Kidney epithelial cell (primary cell): ENCODE measurements at places on chromosomes 5 and 9. TPM values are rescaled to one million over a fixed set of nuclear protein-coding genes. Genes with fewer than 3 reads are reported as not detected.

DMRTA1 gene
- total RNA-seq: 0.92 and 1.1 TPM in 2 replicates

IFNA17 gene
- not detected in 2 replicates for total RNA-seq

DNA sequence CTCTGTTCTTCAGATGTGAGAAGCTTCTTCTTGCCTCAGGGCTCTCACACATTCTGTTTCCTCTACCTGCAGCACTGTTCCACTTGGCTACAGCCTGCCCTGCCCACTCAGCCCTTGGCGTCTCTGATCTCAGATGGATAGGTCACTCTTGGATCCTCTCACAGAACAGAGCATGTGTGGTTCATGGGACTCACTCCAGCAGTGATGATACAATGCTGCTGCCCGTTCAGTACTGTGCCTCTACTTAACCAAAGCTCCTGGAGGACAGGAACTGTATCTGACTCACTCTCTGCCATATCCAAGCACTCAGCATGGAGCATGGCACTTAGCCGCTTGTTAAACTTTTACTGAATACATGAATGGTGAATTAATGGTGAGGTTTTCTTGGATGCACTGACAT lies 3.4 kb upstream of the SPINK4 start:
- DNase-seq: no peak

- DNase-seq: no peak
Measured at GRCh38 chr5:142852416-142853198, 82.4 kb downstream of the ARHGAP26 start.

LRRC19 gene
- total RNA-seq: under 0.01 TPM in 1 of 2 replicates, not detected in the other

- DNase-seq: no peak
Measured at GRCh38 chr9:38435521-38435920, 11.3 kb upstream of the IGFBPL1 start.

C9orf50 gene
- not detected in 2 replicates for total RNA-seq

DNA sequence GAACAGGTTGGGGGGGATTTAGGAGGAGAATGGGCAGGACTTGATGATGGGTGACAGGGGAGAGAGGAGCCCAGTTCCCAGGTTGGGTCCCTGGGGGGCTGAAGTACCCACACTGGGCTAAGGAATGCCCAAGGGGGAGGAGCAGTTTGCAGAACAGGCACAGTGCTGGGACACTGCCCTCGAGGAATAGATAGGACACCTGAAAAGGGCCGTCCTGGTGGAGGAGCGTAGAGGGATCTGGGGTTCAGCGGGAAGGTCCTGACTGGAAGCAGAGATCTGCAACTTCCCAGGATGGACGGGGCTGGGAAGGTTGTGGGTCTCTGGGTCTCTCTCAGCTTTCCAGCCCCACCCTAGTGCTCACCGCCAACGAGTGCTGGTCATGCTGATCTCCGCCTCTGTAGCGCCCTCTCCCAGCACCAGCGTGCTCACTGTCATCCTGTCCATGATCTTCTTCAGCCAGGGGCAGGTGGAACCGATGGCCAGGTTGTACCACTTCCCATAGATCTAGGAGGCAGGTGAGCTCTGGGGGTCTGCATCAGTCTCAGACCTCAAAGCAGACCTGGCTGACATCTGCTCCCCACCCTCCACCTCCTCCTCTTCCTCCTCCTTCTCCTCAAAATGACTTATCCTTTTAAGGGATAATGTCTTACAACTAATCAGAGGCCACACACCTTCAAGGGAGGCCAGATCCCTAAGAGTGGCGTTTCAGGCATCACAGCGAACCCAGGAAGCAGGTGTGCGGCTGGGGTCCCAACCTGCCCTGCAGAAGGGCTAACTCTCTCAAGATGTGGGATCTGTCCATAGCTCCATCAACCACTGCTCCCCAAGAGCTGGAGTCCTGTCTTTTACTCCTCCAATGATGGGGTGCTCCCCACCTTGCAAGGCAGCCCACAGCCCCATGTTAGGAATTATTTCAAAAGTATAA lies 1.6 kb downstream of the AMBP start:
- no peak for DNase-seq

DBH gene
- total RNA-seq: not detected in 2 replicates

GRCh38 chr5:141706121-141706520 lies 24.1 kb upstream of the ARAP3 start:
- DNase-seq: no peak

DNA sequence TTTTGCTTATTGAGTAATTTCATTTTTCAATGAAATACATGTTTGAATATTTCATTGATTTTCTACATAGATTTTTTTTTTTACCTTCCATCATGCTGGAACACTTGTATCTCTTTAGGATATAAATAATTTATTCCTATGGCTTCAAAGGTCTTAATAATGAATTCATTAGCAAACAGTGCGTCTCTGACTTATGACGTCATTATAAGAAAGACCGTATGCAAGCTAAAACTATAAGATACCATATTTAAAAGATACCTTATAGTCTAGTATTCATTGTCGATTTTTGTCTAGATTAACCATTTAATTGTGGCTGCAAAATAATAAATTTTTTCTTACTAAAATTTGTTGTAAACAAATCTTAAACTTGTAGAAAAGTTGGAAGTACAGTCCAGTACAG lies 187.7 kb upstream of the CHD1 start:
- DNase-seq: no peak

CSNK1A1 gene
- 250 and 270 TPM in 2 replicates for total RNA-seq

SPATA31D4 gene
- not detected in 2 replicates for total RNA-seq

DNA sequence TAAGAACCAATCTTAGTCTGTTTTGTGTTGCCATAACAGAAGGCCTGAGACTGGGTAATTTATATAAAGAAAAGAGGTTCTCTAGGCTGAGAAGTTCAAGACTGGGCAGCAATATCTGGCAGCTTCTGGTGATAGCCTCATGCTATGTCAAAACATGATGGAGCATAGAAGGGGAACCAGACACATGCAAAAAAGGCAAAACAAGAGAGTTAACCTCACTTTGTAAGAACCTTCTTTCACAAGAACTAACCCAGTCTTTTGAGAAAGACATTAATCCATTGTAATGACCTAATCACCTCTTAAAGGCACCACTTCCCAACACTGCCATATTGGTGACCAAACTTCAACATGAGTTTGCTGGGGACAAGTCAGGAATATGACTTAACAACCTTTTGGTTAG lies 37.3 kb downstream of the FSD1L start:
- DNase-seq: no peak

DNA sequence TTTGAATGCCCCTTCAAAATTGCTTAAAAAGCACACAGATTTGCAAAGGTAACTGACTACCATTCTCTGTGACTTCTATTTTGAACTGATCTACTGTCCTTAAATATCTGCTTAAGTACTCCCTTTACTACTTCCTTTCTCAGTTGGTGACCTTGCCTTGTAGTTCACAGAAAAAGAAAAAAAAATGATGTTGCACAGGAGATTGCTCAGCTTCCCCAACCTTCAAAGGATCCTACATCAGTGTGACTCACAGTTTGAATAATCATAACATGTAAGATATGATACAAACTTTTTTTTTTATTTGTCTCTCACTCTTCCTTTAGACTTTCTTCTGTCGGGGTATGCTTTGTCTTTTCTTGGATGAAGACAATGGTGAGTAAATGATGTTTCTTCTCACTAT lies 1029.6 kb downstream of the CDH12 start:
- no peak for DNase-seq

DNA sequence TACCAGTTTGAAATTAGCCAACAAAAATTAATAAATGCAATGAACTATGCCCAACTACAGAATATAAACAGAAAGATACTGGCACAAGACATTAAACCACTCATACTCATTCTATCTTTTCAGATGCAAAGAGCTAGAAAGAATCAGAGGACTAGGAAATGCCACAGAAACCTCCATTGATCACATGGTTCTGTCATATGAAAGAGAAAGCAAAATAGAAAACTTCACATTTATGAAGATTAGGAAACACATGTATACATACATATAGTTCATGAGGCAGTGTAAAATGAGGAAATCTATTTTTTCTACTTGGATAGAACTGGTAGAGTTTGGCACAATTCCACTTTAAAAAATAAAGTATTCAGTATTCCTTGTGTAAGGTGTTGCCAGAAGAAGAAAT lies 275.1 kb upstream of the PTGER4 start:
- DNase-seq: no peak

GRCh38 chr9:100473276-100474081 lies 530 bp downstream of the TMEFF1 start:
- DNase-seq: no peak

GRCh38 chr5:107565791-107566767 lies 104.7 kb downstream of the EFNA5 start:
- no peak for DNase-seq

GRCh38 chr5:171801-172331 lies 19.4 kb upstream of the LRRC14B start:
- DNase-seq: no peak

FGF10 gene
- 0.08 TPM in 1 of 2 replicates, not detected in the other for total RNA-seq

GRCh38 chr5:864492-865167 lies 13.8 kb upstream of the ZDHHC11 start:
- DNase-seq: no peak

GRCh38 chr5:133354323-133355185 lies 257.8 kb downstream of the FSTL4 start:
- DNase-seq: no peak

CDH18 gene
- 0.21 TPM in 1 of 2 replicates, not detected in the other for total RNA-seq

GRCh38 chr5:151086192-151086869 lies 5.5 kb upstream of the TNIP1 start:
- DNase-seq: no peak

ADRA1B gene
- total RNA-seq: 2.2 and 2.9 TPM in 2 replicates

DNA sequence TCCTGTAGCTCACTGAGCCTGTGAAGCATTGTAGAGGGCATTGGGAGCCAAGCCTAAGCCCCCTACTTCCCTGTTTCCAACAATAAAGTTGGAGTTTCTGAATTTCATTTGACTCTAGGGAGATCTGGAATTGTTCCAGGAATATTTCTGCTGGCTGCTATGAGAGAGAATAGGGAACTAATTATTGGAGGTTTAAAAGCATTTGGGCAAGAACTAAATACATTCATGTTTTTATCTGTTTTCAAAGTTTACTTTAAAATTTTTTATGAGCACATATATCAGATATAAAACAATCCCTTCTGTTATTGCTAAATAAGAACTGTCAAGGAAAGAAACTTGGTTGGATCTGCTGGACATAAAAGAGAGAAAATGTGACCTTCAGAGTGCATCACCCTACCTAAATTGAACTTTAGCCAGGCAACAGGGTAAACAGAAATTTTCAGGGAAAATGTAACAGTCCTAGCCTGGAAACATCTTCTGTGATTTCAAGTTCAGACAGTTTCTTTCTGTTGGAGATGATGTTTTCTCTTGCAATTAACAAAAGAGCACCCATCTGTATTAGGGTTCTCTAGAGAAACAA lies 19.3 kb upstream of the LECT2 start:
- DNase-seq: no peak

DNA sequence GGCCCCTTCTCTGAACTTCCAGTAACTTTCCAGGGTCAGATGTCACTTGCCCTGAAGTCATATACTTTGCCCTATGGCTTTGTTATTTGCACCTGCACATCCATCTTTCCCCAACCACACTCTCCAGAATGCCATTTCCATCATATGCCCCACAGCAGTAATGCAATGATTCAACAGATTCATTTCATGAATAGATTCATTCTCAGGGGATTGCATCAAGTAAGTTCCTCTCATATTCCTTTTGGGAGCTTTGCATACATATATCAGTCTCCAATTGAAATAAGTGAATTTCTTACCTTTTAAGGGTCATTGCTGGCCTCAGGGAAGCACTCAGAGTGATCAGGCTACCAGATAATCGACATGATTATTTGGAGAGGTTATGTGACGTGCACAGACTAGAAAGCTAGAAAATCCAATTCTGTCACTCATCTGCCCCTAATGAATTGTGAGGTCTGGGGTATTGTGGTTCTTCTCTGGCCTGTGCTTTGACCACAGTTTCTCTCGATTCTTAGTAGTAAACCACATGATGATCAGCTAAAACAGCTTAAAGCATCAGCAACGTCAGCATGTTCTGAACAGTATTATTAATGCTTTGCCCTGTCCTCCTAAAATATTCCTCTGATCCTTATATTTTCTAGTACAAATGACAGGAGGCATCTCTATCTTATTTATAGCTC lies 179.9 kb downstream of the ATPSCKMT start:
- no peak for DNase-seq

- no peak for DNase-seq
Measured at GRCh38 chr5:151026088-151026487, 5.7 kb downstream of the GPX3 start.

DNA sequence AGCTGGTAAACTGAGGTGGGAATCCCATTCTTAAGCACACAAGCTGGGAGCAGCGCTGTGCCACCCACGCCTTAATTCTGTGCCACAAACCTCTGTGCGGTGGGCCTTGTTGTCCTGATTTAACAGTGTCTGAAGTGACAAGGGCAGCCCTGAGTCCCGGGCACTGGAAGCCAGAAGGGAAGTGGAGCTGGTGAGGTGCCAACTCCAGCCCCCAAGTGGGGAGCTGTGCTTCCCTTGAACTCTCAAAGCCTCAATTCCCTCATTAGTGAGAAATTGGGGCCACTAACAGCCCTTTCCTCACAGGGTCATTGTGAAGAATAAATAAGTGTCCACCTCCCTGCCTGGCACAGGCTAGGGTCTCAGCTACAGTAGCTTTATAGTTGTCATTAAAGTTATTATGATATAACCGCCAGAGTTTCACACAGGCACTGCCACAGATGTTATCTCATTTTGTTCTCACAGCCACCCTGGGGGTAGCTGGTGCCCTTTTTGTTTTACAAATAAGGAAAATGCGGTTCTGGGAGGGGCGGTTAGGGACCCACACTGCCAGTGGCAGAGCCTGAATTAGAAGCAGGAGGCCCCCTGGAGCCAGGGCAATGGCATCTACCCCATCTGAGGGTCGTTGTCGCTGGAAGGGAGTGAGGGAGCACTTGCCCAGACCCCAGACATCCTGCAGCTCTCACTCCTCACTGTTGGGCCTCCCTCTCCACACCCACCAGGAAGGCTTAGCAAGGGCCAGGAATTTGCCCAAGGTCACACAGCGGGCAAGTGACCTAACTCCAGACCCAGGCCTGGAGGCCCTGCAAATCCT lies 2.1 kb upstream of the TLX3 start:
- DNase-seq: no peak

ACSL6 gene
- under 0.01 and 1.0 TPM in 2 replicates for total RNA-seq

GRCh38 chr5:130836729-130837649 lies 328.1 kb downstream of the HINT1 start:
- no peak for DNase-seq

- DNase-seq: no peak
Measured at GRCh38 chr9:121217609-121218292, 16.1 kb upstream of the RAB14 start.

DNA sequence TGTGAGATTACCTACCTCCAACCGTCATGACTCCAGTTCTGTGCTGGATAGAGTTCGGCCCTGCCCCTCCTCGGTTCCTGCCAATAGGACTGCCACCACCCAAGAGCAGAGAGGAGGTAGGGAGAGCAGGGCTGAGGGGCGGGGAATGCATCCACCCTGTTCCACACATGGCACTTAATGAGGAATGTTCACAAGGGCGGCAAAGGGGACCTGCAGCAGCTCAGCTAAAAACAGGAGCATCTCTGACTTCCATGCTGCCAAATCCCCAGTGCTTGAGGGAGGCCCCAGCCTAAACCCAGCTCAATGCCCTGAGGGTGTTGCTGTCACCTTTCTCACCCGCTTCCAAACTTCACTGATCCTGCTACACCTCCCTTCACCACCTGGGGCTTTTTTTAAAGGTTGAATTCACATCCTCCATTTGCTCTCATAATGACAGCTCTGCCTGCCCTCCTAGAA lies 7.8 kb upstream of the DELE1 start:
- DNase-seq: no peak
